ENCODE measurements at places on chromosomes 11 and 22.

DNA sequence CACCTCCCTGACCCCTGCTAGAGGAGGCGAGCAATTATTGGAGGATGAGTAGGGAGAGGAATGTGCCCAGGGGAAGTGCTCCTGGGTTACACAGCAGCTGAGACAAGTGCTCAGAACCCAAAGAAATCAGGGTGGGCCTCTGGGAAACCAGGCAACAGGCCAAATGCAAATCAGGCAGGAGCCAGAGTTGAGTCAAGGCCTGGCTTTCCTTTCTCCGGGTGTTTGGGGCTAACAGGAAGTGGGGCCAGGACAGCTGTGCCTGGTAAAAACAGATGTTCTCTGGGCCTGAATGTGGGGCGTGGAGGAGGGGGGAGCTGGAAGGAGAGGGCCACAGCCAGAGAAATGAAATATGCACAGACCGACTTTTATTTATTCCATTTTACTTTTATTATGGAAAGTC, 22.0 kb downstream of the MFNG start:
- no peak for DNase-seq

GRCh38 chr22:32622004-32622743, 147.6 kb downstream of the FBXO7 start:
- DNase-seq, result peak; percentile 81

GRCh38 chr22:25757686-25758085, 15.7 kb downstream of the MYO18B start:
- DNase-seq, result no peak

DNA sequence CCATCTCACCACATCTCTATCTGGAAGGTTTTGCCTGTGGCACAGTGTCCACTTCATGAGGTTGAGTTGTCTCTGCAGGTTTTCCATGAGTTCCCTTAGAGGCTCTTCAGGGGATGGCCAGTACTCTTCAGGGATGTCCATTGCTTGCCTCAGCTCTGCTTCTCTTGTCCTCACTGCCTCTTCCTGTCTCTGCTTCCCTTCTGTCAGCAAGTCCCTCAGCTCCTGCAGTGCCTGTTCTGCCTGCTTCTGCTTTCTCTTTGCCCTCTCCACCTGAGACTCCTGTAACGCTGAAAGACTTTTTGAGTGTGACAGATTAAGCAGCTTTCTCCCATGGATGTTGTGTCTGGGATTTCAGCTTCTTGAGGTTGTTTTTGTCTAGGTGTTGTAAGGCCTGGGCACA, 38.2 kb upstream of the MRPL17 start:
- DNase-seq, result no peak

DNA sequence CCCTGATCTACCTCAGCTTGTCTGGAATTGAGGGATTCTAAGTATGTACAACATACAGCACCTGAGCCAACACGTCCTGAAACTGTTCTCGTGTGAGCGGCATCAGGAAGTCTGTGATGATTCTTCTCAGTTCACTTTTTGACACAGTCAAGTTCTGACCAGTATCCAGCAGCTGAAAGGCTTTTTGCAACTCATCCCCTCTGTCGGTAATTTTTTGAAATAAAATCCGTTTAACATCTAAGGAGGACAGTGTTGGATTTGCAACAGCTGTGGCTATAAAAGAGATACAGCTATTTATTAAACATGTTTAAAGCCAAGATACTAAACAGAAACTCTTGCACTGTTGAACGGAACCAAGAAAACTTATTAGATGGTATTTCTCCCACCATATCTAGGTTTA, 39.3 kb downstream of the EFCAB6 start:
- DNase-seq, result no peak

- DNase-seq, result no peak
Measured at GRCh38 chr11:75400146-75400865, 988 bp downstream of the RPS3 start.

- DNase-seq, result no peak
Measured at GRCh38 chr11:35927682-35928081, 16.2 kb upstream of the LDLRAD3 start.

DNA sequence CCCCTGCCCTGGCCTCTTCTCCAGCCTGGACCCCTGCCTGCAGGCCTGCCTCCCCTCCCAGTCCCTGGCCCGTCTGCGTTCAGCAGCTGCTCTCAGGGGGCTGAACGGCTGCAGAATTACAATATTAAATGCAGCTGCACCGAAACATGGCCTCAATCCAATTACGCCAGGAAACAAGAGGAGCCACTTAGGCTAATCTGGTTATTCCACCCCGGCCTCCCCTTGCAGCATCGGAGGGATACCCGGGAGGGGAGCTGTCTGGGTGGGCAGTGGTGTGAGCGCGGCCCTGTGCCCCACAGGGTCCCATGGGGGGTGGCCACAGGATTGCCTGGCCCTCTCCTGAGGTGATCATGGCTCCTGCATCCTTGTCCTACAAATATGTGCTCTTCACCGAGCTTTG, 42.6 kb downstream of the FLRT1 start:
- DNase-seq, result no peak

- no peak for DNase-seq
Measured at GRCh38 chr22:49587987-49588386, 239.7 kb downstream of the BRD1 start.

- DNase-seq, result no peak
Measured at GRCh38 chr11:250740-251299, 14.0 kb downstream of the PSMD13 start.

DNA sequence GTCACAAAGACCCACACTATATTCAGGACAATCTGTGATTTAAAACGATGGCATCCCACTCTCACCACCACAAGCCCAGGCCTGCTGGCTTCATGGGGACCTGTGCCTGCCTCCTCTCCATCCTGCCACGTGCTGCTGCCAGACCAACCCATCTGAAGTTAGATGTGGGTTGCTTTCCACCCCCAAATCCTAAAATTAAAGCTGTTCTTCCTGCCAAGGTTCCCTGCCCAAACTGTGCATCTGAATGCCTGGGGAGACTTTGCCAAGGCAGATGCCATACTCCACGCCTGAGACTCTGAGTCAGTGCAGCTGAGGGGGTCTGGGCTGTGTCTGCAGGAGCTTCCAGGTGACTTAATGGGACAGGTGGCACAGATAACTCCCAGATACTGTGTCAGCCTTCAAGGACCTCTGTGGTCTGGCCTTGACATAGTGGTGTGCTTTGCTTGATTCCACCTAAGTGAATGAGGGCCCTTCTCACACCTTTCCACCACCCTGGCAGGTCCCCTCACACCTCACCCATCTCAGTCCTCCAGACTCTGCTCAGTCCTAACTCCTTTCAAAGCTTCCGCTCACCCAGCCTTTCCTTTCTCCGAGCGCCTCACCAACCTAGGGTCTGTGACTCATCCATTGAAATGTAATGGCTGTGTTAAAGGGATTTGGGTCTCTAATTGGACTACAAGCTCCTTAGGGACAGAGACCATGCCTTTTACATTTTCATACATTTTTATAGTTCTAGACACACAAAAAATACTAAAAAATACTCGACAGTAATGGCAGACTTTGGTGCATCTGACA, 18.6 kb downstream of the ADAMTS8 start:
- DNase-seq, result no peak

GRCh38 chr11:111631024-111631665, 28.9 kb downstream of the SIK2 start:
- DNase-seq, result no peak

GRCh38 chr11:57180081-57180561, 1.6 kb upstream of the LRRC55 start:
- no peak for DNase-seq

GRCh38 chr22:31206896-31207687, 5.0 kb upstream of the LIMK2 start:
- DNase-seq, result no peak

DNA sequence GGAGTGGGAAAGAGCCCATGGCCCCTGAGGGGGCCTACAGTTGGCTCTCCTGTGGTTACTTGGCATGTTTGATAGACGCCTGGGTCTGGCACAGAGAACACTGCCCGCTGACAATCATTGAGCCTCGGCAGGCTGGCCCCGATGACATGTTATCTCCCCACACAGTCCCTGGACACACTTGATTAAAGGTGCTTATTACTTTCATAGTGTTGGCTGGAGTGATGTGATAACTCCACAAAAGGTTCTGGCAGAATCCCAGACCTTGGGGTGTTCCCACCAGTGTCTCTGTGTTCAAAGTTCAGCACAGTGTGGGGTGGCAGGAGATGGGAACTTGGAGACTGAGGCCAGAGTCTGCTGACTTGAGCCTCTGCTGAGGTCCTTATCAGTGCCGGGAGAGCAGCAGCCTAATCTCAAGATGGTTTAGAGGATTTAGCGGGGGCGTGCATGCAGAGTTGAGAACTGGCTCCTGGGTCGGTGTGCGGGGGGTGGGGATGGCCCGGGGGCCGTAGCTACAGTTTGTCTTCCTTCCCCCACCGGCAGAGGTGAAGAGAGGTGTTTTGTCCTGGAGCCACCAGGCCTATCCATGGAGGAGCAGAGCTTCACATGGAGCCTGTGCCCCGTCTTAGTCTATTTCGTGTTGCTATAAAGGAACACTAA, 22.5 kb downstream of the PARVB start:
- DNase-seq, result no peak

- DNase-seq, result no peak
Measured at GRCh38 chr11:105891685-105892084, 130.4 kb downstream of the MSANTD4 start.

- no peak for DNase-seq
Measured at GRCh38 chr11:43360361-43361032, 1.8 kb downstream of the TTC17 start.

- DNase-seq, result peak; percentile 4
Measured at GRCh38 chr11:31254415-31254814, 115.1 kb downstream of the DCDC1 start.

- DNase-seq, result no peak
Measured at GRCh38 chr11:13958641-13959400, 3.7 kb upstream of the SPON1 start.

- DNase-seq, result no peak
Measured at GRCh38 chr11:3085052-3085451, 27.8 kb upstream of the CARS1 start.

DNA sequence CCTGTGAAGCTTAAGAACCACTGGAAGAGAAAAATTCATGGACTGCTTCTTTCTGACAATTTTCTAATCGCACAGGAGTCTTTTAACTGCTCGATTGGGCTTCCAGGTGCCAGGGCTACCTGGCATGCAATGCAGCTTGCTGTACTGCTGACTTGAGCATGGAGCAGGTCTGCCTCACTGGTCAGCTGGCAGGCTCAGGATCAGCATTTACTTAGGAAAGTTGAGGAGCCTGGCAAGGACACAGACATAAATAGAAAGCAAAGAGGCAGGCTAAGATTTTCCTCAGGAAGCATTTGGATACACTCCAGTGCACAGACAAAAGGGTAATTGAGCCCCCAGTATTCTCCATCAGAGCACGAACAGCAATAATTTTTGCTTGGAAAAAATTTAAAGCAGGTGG, 163.5 kb downstream of the CSNK2A3 start:
- no peak for DNase-seq

- no peak for DNase-seq
Measured at GRCh38 chr11:119752345-119752871, 23.4 kb upstream of the NECTIN1 start.

- no peak for DNase-seq
Measured at GRCh38 chr11:35174666-35175065, 35.7 kb downstream of the CD44 start.

DNA sequence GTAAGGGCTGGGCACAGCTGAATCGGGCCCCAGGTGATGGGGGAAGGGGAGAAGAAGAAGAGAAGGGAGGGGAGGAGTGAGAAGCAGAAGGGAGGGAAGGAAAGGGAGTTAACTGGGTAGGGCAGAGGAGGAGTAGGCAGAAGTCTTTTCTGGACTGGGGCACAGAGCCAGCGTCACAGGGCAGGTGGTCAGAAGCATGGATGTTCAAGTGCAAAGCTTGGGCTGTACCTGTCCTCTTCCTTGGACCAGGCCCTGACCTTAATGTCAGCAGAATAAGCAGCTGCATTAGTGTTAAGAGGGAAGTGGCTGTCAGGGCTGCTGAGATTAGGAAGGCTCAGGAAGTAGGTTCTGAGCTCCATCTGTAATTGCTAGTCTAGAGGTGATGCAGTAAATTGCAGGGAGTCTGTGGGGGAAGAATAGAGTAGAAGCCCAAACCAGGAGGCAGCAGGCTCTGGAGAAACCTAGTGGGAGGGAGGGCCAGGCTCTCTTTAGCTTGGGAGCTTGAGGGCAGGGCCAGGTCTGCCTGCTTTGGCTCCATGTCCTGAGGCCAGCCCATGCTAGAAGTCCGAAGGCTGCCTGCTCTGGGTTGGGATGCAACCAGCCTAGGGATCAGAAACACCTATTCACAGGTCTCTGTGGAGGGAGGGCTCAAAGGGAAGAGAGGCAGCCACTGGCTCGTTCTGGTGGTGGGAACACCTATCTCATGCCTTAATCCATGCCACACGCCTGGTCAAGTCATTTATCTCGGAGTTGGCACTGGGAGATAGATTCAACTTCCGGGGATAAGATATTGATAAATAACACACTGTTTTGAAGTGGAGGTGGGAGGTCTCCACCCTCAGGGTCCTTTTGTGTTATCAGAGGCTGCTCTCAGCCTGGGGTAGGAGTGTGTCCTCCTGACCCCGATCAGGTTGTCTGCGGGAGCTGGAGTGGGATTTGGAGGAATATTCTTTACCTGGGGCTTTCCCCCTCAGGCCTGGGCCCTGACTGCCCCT, 1.7 kb upstream of the UCP3 start:
- DNase-seq, result no peak

DNA sequence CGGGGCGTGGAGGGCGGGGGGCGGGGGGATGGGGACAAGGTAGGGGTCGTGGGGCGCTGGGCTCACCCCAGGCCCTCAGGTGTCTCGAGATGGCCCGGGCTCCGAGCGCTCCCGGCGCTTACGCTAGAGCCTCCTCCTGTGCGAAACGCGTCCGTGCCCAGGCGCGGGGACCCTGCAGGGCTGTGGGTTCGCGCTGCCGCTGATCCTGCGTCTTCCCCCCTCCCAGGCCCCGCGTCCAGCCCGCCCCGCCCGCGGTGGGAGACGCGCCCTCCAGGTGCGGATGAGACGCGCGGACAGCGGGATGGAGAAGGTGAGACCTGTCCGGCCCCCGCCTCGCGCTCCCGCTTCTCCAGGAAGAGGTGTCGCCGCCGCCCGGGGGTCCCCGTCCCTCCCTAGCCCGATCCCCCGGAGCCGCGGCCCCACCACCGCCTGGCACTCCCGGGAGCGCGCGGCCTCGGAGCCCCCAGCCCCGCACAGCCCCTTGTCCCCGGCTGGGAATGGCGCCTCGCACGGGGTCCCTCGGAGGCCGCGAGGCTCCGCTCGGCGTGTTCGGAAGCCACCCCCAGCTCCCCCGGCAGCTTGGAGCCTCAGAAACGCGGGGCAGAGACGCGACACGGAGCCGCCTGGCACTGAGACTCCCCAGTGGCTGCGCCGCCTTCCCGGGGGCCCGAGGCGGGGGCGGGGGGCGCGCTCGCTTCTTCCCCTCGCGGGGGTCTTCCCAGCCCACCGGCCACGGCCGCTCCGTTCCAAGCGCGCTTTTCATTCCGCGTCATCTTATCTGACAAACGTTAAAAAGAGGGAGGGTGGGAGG, 27.6 kb upstream of the TOLLIP start:
- DNase-seq, result no peak

- no peak for DNase-seq
Measured at GRCh38 chr11:8826139-8826786, 84.7 kb upstream of the AKIP1 start.

- DNase-seq, result no peak
Measured at GRCh38 chr11:110912437-110912836, 200.2 kb upstream of the ARHGAP20 start.

GRCh38 chr11:94511932-94512781, at the start of gene C11orf97:
Gene C11orf97, plus strand, starts transcription at chr11:94512461. Its CDS starts 68 bp downstream, at chr11:94512529.
- no peak for DNase-seq

- DNase-seq, result no peak
Measured at GRCh38 chr11:118212131-118212725, 12.6 kb downstream of the JAML start.

GRCh38 chr11:123062158-123062891, 389 bp upstream of the HSPA8 start:
- peak; percentile 99 for DNase-seq
